ENCODE measurements at places on chromosomes 7 and 10. TPM values are rescaled to one million over a fixed set of nuclear protein-coding genes. Genes with fewer than 3 reads are reported as not detected.
A peak's percentile ranks its signal among the peaks of the same experiment; 100 is the strongest.

GRCh38 chr7:132118641-132119040 lies 457.6 kb downstream of the PLXNA4 start:
- H3K4me1 ChIP-seq = no peaks in the 10 kb centered on the region
- no peak overlapping the region for H3K27ac ChIP-seq
- no peak overlapping the region for H3K4me3 ChIP-seq
- no peaks in the 10 kb centered on the region for H3K36me3 ChIP-seq
- DNase-seq = no peak

GRCh38 chr10:17140386-17140761 lies 10.8 kb upstream of the CUBN start:
- no peak overlapping the region for H3K4me3 ChIP-seq
- H3K4me1 ChIP-seq = no peaks in the 10 kb centered on the region
- no peaks in the 10 kb centered on the region for H3K36me3 ChIP-seq
- DNase-seq = no peak
- no peak overlapping the region for H3K27ac ChIP-seq
- H3K27me3 ChIP-seq = no peaks in the 10 kb centered on the region

Gene UPK3BL1
- total RNA-seq = 16.0 TPM

DNA sequence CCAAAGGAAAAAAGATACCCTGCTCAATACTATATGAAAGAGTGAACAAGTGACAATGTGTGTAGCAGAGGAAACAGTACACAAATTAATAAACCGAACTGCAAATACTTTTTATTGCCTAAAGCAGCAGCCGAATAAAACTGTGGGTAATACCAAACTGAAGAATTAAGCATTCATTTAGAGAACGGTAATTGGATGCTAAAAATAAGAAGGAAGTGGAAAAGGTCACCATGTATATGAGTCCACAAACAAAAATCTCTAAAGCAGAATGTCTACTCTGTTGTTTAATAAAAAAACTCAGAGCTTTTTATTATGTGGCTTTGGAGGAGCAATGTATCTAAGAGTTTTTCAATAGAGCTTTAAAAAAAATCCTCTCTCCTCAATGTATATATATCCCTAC lies 87.9 kb downstream of the ETV1 start:
- DNase-seq = no peak
- no peaks in the 10 kb centered on the region for H3K4me1 ChIP-seq
- no peak overlapping the region for H3K4me3 ChIP-seq
- no peaks in the 10 kb centered on the region for H3K36me3 ChIP-seq
- H3K27me3 ChIP-seq = no peaks in the 10 kb centered on the region

Gene KLF14
- 0.27 TPM for total RNA-seq

- H3K4me3 ChIP-seq = no peak overlapping the region
- no peaks in the 10 kb centered on the region for H3K27me3 ChIP-seq
- no peaks in the 10 kb centered on the region for H3K36me3 ChIP-seq
- no peak overlapping the region for H3K27ac ChIP-seq
Observed at GRCh38 chr7:151759591-151760042, 117.3 kb downstream of the PRKAG2 start.

GRCh38 chr10:6920072-6921019 lies 340.3 kb upstream of the PRKCQ start:
- no peaks in the 10 kb centered on the region for H3K4me1 ChIP-seq
- no peaks in the 10 kb centered on the region for H3K36me3 ChIP-seq
- H3K4me3 ChIP-seq = no peak overlapping the region
- H3K27ac ChIP-seq = no peak overlapping the region
- no peaks in the 10 kb centered on the region for H3K27me3 ChIP-seq

GRCh38 chr10:125209591-125210355 lies 49.4 kb upstream of the CTBP2 start:
- H3K4me1 ChIP-seq = no peaks in the 10 kb centered on the region
- DNase-seq = no peak
- no peaks in the 10 kb centered on the region for H3K36me3 ChIP-seq
- H3K4me3 ChIP-seq = no peak overlapping the region
- no peaks in the 10 kb centered on the region for H3K27me3 ChIP-seq

Gene DNMBP
- 5.9 TPM for total RNA-seq

DNA sequence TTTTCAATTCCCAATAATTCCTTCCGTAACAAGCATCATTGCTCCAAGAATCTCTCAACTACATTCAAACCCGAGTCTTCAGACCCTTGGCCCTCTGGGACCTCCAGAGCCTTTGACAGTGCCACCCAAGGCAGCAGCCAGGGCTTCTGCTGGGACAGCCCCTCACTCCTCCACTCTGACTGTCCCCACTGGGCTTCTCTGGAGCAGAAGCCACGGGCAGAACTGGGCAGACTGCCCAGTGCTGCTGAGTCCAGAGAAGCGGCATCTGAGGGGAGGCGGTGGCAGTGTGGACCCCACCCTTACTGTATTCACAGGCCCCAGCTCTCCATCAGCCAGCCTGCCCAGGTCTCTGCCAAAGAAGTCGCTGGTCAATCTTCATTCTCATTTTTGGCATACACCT lies 8.8 kb downstream of the CYREN start:
- H3K27ac ChIP-seq = peak overlapping the region; percentile 74
- no peaks in the 10 kb centered on the region for H3K27me3 ChIP-seq
- H3K36me3 ChIP-seq = no peaks in the 10 kb centered on the region
- H3K4me3 ChIP-seq = no peak overlapping the region
- DNase-seq = no peak
- no peaks in the 10 kb centered on the region for H3K4me1 ChIP-seq

Gene OPALIN
- total RNA-seq = not detected

Gene STAM
- total RNA-seq = 3.6 TPM

Gene CAMK2B
- 0.40 TPM for total RNA-seq

GRCh38 chr7:148264933-148265557 lies 325.5 kb upstream of the C7orf33 start:
- H3K27me3 ChIP-seq = no peaks in the 10 kb centered on the region
- no peak for DNase-seq
- H3K4me1 ChIP-seq = no peaks in the 10 kb centered on the region
- H3K36me3 ChIP-seq = no peaks in the 10 kb centered on the region
